ENCODE measurements at places on chromosomes 6 and 20.
A peak's percentile ranks its signal among the peaks of the same experiment; 100 is the strongest.

DNA sequence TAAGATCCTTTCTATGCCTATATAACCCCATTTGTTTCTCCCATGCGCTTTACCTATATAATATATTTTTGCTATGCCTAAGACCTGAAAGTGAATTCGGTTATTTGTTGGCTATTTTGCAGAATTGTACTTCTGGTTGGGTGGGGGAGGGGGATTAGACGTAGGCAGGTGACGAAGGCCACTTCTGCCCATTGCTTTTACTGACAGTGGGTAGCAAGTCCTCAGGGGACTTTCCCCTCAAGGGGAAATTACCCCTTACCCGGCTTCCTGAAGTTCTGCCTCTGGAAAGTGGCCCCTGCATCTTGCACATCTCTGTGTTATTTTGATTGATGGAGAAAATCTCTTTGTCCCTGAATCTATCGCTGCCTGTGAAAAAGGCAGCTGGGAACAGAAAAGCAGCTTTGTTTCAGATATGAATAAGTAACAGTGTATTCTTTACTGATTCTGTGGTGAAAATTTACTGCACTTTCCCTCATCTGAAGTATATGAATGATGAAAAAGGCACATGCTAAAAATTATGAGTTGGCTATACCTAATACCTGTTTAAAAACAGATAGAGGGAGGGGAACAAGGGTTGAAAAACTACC is 133.9 kb downstream of the UTRN start:
- no peak for DNase-seq

- DNase-seq, result no peak
These were observed 932.1 kb downstream of the QKI start for GRCh38 chr6:164346631-164347030.

DNA sequence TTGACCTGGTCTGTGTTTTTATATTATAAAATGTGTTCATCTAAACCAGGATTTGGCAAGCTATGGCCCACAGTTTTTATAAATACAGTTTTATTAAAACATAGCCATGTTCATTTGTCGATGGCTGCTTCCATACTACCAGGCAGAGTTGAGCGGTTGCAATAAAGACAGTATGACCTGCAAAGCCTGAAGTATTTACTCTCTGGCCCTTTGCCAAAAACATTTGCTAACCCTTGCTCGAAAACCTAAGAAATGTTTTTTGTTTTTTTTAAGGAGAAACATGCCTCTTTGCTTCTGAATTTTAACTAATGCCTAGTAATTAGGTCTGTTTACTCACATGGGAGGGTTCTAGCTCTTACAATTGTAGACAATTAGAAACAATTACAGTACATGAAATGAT is 67.4 kb upstream of the SMIM28 start:
- DNase-seq, result peak; percentile 66

DNA sequence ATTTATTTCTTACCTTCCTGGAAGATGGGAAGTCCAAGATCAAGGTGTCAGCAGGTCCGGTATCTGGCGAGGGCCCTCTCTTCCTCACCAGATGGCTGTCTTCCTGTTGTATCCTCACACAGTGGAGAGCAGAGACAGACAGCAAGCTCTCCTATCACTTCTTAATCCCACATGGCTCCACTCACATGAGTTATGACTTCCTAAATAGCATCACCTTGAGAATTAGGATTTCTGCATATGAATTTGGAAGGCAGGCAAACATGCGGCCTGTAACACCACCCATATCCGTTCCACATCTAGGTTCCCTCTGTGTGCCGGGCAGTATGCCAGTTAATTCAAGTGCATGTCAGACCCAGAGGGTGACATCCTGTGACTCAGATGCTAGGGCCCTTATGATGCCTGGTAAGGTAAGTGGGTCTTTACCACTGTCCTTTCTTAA is 2.1 kb downstream of the RAET1E start:
- DNase-seq, result no peak

DNA sequence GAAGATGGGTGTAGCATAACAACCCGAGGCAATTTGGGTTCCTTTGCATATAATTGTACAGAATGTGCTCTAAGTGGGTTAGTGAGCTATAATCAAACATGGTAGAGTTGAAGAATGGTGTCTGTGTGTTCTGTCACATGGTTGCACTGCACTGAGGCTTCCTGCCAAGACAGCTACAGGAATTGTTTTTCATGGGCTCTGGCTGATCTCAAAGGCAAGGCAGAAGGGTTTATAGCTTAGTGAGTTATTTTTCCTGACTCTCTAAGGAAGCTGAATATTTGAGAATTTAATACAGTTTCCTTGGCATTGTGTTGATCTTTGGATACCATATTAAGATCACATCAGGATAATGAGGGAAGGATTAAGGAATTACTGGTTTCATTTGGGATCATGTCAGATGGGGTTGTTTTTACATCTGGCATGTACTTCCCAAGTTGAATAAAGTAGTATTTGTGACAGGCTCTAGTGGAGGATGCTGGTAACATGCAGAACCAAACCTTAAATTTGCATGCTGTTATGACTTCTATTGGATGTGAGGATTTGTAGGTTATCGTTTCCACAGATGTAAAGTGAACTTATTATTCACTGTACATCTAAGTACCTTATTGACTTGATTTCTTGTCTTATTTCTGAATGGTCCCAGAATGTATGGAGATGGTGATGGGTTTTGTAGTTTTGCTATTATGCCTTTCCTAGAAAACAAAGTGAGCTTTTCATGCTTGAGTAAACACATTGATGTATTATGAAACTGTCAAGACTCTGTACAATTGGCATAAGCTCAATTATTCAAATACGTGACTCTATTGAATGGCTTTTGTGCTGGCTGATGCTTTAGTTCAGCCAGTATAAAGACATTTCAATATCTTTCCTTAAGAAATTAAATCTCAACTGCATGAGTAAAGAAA is 43.3 kb downstream of the LRRC1 start:
- peak; percentile 7 for DNase-seq

- DNase-seq, result no peak
These were observed 55.9 kb downstream of the TBC1D7 start for GRCh38 chr6:13272131-13273046.

DNA sequence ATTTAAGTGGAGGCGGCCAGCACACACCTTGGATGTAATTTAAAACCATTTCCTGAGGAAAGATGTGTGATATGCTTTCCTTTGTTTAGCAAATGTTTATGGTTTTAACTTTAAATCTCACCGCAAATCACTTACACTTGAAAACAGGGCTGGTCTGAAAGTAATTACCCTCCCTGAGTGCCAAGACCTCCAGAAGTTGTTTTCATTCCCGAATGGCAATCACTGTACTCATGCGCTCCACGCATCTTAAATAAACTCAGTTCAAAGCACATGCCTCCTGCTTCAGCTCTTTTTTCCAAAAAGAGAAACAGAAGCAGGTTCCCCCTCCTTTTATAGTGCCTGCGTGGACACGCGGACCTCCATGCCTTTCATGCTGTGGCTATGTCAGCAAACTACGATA is 224.0 kb downstream of the SMOC2 start:
- DNase-seq, result no peak

DNA sequence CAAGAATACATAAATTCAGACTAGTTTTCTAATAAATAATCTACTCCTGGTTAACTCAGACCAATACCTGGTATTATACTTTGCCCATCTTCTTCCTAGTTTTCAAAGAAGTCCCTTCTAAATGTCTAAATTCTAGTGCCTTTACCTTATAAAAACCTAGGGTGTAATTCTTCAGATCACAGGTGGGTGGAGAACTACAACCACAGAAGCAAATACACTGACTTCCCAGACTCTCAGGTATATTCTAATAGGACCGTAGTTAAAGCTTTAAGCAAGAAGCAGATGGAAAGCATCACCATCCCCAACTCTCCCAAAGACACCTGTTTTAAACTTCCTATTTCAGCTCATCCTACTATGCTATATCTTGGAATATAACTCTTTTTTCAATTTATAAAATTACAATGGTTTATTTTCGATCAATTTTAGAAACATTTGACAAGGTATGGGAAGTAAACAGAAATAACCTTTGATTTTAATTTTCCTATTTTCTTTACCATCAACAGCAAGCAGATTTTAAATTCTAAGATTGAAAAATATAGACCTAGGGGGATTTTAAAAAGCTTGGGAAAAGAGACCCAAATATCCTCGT is 15.8 kb downstream of the MAN1A1 start:
- no peak for DNase-seq

DNA sequence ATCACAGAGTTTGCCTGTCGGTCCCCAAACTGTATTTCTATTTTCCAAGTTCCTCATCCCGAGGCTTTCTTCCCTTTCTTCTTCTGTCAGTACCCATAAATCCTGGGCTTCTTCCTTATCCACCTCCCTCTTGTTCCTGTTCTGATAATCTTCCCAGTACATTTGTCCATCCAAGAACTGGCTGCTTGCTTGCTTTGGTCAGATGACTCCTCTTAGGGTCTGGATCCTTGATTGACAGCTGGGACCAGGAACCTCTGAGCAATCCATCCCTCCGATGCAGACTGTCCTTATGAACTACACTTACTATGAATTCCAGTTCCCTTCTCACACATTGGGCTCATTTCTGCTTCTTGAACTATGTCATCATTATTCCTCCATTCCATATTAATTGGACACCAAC is 275.3 kb upstream of the CITED2 start:
- no peak for DNase-seq

- no peak for DNase-seq
These were observed 421.9 kb downstream of the PREX1 start for GRCh38 chr20:48405909-48406308.

- DNase-seq, result no peak
These were observed 227.1 kb downstream of the SLC35F1 start for GRCh38 chr6:118134206-118134605.

GRCh38 chr6:43771858-43772680 is 2.1 kb downstream of the VEGFA start:
- no peak for DNase-seq
